ENCODE measurements at places on chromosomes 16 and 17.
A peak's percentile ranks its signal among the peaks of the same experiment; 100 is the strongest.

DNA sequence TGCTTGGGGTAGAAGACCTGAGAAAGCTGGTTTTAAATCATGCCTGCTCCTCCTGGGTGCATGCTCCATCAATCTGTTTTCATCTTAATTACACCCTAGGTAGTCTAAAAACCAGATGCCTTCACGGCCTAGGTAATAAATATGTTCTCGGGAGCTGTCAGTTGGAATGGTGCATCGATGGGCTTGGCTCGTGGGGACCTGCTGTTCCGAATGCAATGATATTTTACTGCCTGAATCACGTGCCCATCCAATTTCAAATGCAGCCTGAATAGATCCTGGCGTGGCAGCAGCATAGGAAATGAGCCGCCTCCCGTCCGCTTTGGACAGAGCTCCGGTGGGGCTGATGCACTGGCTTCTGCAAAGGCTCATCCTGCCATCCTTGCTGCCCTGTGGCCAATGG is 18.8 kb upstream of the FAAP100 start:
- DNase-seq, result no peak

GRCh38 chr16:6018848-6019489 is 921.4 kb upstream of the EEF2KMT start:
- DNase-seq, result no peak

DNA sequence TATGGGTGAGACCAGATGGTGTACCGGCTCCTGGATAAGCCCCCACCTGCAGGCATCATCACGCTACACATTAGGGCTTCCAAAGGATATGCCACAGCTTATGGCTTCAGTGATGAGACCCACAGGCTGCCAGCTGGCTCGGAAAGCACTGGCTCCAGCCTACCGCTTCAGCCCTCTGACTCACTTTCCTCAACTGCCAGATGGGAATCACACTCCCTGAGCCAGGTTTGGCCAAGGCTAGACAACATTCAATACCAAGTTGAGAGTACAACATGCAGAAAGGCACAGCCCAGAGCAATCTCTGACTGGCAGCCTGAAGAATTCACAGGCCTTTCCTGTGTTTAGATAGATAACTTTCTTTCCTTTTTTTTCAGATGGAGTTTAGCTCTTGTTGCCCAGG is 10.3 kb downstream of the CENPV start:
- DNase-seq, result no peak

DNA sequence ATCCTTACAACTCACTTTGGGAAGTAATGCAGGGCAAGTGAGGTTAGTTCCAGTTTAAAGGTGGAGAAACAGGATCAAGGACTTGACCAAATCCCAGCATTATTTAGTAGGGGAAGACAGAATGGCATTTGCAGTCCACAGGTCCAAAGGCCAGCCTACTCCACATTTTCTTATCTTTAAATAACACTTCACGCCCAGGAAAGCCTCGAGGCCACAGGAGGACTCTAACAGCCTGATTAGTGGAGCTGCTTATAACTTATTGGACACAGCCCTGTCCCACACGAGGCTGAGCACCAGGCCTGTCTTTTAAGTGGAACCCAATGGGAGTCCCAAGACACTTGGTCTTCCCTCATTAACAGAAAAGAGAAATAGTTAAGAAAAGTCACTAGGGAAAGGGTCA is 12.1 kb upstream of the HYDIN start:
- no peak for DNase-seq

DNA sequence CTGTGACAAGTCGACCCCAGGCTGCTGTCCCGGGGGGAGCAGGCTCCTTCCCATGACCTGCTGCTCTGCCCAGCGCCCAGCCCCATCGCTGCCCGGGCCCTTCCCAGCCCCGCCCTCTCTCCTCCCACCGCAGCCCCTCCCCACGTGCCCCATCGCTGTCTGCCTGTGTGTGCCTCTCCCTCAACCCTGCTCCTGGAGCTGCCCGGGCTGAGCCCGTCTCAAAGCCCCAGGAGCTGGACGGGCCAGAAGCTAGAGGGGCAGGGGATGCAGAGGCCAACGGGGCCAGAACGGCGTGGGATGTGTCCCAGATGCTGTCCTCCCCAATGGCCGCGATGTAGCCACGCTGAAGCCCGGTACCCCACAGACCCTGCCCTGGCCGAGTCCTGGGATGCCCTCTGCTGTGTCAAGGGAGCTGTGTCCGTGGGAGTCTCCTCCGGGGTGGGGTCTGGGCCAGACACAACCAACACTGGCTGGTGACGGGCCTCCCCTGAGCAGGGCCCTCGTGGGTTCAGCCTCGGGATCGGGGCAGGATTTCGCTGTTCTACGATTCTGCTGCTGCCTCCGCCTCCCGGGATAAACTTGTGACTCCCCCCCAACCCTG is 118.2 kb upstream of the ZNF750 start:
- no peak for DNase-seq

GRCh38 chr17:50161023-50161910 is 4.5 kb upstream of the SGCA start:
- DNase-seq, result peak; percentile 96

- no peak for DNase-seq
Observed at GRCh38 chr16:23398987-23399805, 53.8 kb downstream of the COG7 start.

GRCh38 chr17:6940186-6940649 is 55.6 kb upstream of the ALOX12 start:
- no peak for DNase-seq

GRCh38 chr17:50661348-50661747 is 26.7 kb downstream of the ABCC3 start:
- no peak for DNase-seq

GRCh38 chr17:81060416-81060815 is 25.5 kb downstream of the BAIAP2 start:
- DNase-seq, result no peak

GRCh38 chr16:85908889-85909589 is 10.1 kb downstream of the IRF8 start:
- no peak for DNase-seq
